ENCODE measurements at places on chromosomes 1 and 21.
A peak's percentile ranks its signal among the peaks of the same experiment; 100 is the strongest.

- no peak for DNase-seq
These were observed 123.8 kb downstream of the BARHL2 start for GRCh38 chr1:90593312-90593711.

- no peak for DNase-seq
These were observed 11.8 kb upstream of the SDHB start for GRCh38 chr1:17065666-17066065.

DNA sequence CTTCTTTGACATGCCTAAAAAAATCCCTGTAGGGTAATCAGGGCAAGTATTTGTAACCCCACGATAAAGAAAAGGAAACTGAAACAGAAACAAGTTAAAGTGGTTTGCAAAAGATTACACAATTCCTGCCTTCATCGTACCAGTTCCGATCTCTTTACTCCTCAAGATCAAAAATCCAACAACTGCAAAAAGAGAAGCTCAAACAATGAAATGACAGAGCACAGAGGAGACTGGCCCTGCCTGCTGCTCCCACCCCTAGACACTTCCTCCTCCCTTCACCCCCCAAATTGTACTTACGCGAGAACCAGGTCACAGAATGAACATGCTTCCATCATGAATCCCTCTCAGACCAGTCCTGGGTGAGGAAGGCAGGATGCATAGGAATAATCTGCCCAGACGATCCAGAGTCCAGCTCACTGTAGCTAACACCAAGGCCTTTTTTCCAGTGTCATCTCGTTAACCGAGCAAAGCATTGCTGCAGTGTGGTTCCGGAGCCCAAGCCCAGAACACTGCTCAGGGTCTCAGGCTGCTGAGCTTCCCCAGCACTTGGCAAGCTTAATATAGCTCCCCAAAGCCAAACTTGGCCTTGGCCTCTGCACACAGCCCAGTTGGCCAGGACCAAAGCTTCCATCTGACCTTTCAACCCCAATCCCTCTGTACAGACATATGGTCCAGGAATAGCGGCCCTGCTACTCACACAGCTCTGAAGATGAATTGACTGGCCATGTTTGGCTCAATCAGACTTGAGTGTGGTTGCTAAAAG lies 20.3 kb downstream of the RXRG start:
- peak; percentile 15 for DNase-seq

DNA sequence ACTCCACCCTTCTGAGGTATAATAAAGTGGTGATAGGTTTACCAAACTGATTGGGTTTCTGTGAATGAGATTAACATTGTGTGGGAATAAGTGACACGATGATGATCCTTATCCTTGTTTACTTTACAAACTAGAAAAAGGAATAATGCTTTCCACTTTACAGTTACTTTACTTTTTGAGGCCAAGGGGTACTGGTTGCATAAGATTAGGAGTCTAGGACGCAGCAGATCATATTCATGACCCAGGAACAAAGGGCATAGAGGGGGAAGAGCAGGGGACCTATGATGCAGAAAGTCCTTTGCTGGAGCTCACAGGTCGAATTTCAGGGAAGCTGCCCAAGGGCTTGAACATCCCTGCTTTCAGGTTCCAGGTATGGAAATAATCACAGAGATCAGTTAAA lies 20.4 kb downstream of the FGGY start:
- no peak for DNase-seq

DNA sequence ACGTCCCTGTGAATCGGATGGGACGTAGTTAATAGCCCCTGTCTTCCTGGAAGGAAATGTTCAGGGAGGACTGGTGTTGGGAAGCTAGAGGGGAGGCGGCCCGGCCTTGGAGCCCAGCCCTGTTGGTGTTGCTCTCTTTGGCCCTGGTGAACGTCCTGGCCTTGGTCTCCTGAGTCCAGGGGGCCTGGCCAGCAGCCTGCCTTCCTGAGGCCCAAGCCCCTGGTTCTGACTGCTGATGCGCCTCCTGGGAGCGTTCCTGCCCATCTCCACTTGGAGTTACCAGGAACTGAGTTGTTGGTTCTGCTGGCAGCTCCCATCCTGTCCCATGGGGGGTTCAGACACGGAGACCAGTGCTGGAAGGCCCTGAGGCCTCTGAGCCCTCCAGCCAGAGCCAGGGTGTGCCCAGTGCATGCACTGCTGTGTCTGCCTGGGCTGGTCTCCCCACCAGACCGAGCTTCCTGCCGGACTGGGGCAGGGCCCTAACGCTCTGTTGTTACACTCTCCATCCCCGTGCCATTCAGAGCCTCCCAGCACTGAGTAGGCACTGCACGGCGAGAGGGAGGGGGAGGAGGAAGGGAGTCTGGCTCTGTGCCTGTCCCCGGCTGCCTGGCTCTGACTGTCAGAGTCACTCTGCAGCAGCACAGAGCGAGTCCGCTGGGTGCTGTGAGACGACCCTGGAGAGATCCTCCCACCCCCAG lies 382.5 kb upstream of the VAMP3 start:
- no peak for DNase-seq

DNA sequence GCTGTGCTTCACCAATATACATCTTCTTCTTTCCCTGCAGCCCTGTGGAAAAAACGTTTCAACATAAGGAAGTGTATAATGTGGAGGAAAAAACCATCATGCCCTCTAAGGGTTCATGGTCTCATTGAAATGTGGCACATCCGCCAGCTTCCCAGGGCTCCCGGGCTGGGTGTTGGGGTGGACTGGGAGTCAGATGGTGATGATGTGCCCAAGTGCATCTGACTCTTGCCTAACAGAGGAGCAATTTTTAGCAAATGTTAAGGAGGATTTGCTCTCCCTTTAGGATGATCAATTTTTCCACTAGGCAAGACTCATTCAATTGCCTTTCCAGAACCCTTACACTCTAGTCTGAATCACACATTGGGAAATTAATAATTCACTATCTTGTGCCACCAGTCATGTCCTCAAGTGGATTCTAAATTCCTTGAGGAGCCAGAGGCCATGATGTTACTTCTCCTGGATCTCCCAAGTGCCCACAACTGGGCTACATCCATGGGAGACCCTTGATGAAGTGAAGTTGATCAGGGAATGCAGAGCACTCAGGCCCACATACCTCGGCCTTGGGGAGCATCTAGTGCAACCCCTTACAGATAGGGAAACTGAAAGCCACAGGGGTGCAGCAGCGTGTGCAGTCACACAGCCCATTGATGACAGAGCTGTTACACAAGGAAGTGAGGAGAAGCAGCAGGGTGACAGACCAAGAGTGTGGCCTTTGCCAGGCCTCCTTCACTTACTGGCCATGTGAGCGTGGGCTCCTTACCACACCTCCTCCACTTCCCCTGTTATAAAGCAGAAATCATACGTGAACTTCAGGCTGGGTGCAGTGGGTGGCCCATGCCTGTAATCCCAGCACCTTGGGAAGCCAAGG lies 100.0 kb upstream of the SLC44A3 start:
- peak; percentile 12 for DNase-seq

GRCh38 chr1:29962336-29962735 lies 726.0 kb downstream of the PTPRU start:
- DNase-seq: no peak

DNA sequence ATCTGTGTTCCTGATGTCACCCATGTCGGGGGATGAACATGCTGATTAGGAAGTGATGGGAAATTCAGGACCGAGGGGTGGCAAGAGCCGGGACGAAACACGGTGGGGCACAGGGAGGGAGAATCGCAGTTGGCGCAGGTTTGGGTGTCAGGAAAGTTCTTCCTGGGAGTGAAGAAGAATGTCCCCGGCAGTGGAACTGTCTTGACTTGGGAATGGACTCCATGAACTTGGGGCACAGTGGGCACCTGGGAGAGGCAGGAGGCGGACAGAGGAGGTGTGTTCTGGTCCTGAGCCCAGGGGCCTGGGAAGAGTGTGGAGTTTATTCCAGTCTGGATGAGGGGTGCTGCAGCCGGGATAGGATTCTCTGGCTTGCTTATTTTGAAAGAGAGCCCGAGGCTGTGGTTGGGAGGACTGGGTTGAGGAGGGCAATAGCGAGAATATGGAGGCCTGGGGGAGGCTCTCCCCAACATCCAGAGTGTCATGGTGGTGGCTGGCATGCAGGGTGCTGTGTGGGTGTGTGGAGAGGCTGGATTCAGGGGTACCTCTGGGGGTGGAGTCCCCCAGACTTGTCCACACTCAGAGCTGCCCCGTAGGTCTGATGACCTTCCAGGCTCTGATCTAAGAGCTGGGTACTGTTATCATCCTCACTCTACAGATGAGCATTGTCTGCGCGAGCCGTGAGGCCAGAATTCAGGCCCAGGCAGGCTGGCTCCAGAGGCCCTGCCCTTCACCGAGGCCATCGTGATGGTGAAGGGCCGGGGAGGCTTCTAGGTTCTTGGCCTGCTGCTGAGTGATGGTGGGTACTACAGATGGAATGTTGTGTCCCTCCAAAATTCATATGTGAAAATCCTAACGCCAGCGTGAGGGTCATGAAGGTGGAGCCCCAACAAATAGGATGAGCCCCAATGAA lies 274.5 kb upstream of the C1orf174 start:
- DNase-seq: no peak

- no peak for DNase-seq
These were observed 129.5 kb upstream of the PRMT6 start for GRCh38 chr1:106926803-106927582.

DNA sequence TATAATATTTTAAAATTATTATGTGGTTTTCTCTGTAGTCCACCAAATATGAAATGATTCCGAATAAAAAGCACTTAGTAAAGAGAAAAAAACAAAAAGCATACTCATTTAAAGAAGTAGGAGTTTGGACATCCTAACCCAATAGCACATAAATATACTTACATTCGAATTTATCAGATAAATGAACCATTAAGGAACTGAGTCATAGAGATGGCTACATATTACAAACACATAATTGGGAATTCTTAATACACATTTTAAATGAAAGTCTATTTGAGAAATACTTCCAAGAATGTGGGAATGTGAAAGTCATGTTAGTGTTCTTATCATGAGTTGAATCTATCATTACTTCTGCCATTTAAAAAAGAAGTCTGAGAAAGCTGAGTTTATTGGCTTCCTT lies 75.0 kb downstream of the USP24 start:
- no peak for DNase-seq

- no peak for DNase-seq
These were observed 7.8 kb downstream of the KCNJ15 start for GRCh38 chr21:38264571-38264970.

DNA sequence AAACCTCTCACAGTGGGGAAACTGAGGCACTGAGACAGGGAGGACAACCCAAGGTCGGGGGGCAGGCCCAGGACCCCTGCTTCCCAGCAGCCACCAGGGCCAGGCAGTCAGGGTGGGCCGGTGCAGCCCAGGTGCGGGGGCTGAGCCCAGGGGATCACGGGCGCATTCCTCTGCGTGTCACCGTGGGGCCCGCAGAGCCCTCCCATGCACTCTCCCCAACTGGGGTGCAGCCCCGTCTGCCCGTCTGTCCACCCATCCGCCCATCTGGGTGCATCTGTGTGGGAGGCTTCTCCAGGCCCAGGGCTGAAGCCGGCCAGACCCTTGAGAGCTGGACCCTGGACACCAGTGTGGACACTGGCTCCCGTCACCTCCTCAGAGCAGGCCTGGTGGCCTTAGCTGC lies 2.9 kb upstream of the PLCH2 start:
- no peak for DNase-seq

Measured in activated CD4-positive, alpha-beta T cell treated with anti-CD3 and anti-CD28 coated beads, Interleukin-2, Interleukin-4, amounts not matched to agents 100 ng/mL and 50 ng/mL, durations not matched to agents 16 hours and 8 hours (primary cell).